ENCODE measurements at places on chromosomes 11 and 22.
A peak's percentile ranks its signal among the peaks of the same experiment; 100 is the strongest.

- DNase-seq, result no peak
Measured at GRCh38 chr11:105368711-105369110, 229.1 kb upstream of the CARD18 start.

- peak; percentile 89 for DNase-seq
Measured at GRCh38 chr11:60951904-60952741, at the start of gene SLC15A3. Gene SLC15A3 (minus strand): TSS chr11:60952176. CDS start chr11:60951551, 625 bp downstream.

DNA sequence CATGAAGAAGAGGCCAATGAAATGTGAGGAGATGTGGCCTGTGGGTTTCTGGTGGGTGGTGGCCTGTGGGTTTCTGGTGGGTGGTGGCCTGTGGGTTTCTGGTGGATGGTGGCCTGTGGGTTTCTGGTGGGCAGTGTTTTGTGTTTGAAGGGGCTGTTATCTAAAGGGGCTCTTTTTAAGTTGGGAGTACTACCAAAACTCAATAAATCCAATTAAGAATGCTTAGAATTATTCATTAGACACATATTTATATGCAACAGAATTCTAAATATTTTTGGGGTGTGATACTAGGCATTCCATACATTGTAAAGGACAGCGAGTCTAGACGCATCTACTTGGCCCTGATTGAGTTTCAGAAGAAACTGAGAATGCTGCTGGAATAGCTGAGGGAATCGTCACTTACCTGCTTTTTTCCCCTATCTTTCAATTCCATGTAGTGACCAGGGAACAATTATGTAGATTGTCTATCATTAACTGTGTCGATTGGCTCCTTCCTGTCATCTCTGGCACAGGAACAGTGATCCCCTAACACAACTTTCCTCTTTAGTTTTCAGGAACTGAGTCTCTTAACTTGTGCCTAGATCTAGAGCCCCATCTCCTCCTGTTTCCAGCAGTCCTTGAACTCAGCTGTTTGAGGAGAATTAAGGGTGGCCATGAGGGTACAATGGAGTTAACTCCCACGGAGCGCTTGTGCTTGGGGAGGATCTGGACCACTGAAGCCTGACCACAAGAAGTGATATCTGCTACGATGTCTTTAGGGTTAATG, 37.3 kb upstream of the TOP3B start:
- no peak for DNase-seq

DNA sequence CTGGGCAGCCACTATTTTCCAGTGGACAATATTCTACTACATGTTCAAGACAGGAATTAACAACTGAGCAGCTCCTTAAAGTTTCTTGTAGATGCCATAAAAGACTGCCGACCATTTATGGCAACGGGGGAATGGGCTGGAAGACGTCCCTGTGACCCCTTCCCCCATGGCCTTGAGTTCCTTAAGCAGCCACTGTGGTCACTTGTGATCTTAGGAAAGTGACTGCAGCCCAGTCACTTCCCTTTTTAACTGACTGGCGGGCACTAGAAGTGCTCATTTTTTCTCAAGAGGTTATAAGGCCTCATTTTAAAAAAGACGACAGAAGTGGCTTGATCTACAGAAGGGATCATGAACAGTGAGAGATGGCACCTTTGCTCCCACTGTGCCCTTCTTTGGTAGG, 153.2 kb upstream of the NARS2 start:
- peak; percentile 55 for DNase-seq

DNA sequence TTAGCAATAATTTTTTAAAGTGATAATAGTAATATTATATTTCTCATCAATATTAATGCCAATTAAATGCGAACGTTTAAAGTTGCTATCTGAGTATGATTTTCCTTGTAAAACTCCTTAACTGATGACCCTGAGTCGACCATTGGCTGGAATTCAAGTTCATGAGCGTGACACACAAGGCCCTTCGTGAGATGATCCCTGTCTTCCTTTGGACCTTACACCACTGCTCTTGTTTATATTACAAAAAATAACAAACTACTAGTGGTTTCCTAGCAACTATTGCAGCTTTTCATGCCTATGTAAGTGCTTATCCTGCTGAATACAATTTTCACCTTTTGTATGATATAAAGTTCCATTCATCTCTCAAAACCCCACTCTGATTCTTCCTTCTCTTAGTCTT, 752.9 kb downstream of the CNTN5 start:
- DNase-seq, result no peak

GRCh38 chr22:30574997-30575671, 669 bp upstream of the GAL3ST1 start:
- DNase-seq, result no peak

DNA sequence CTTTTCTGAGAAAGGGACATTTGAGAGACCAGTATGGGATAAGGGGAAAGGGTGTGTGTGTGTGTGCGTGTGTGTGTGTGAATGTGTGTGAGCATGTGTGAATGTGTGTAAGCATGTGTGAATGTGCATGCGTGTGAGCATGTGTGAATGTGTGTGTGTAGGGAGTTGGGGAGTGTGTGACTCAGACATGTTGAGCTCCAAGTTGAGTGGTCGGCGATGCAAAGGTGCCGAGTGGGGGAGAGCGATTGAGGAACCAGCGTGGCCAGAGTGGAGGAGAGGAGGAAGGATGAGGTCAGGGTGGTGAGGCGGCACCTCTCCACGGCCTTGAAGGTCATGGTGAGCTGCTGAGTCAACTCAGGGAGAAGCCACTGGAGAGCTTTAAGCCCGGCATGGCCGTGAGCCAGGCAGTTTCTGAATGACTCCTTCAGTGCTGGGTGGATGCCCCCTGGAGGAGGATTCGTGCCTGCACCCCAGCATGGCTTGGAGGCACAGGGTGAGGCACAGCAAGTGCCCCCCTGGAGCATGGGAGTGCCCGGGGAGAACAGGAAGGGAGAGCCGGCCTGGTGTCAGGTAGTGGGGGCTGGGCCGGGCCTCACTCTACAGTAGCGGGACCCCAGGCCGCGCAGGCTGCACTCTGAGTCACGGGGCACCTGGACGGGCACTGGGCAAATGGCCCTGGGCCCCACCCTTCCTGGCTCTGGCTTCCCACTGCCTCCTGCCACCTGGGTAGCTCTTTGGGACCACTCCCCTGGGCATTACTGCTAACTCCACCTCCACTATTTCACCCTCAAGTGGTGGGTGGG, 8.2 kb upstream of the CCDC88B start:
- peak; percentile 95 for DNase-seq

DNA sequence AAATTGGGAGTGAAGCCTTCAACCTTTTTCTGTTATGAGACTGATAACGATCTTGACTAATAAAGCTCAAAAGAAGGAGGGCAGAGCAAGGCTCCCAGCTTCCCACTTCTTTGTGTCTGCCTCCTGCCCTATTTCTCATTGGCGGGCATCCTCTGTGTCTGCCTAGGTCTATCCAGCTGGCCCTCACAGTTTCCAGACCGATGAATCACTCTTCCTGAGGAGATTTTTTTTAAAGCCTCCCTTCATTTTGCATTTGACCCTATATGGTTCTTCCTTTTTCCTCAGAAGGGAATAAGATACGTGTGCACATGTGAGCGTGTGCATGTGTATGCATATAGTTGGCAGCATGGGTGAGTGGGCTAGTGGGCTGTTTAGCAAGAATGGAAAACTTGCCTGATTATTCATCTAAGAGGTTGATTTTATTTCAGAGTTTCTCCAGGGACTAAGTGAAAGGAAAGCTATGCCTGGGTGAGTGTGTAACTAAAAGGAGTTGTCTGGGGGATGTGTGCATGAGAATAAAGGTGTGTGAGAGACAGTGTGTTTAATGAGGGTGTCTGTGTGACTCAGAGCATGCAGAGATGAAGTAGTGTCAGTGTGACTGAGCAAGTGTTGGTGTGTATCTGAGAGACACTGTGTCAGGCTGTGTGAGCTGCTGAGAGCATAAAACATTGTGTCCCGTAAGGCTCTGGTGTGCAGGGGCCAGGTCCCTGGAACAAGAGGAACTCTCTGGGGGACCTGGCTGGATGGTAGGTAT, 12.2 kb downstream of the PHLDB1 start:
- peak; percentile 63 for DNase-seq

GRCh38 chr11:32400196-32400595, 35.1 kb downstream of the WT1 start:
- peak; percentile 54 for DNase-seq
